ENCODE measurements at places on chromosomes 6 and 20.

GRCh38 chr6:33191383-33192104, 723 bp downstream of the COL11A2 start:
- no peak for DNase-seq

GRCh38 chr6:118280210-118280609, 267.9 kb upstream of the PLN start:
- DNase-seq, result no peak

- DNase-seq, result no peak
Measured at GRCh38 chr6:95294043-95294442, 283.3 kb upstream of the MANEA start.

DNA sequence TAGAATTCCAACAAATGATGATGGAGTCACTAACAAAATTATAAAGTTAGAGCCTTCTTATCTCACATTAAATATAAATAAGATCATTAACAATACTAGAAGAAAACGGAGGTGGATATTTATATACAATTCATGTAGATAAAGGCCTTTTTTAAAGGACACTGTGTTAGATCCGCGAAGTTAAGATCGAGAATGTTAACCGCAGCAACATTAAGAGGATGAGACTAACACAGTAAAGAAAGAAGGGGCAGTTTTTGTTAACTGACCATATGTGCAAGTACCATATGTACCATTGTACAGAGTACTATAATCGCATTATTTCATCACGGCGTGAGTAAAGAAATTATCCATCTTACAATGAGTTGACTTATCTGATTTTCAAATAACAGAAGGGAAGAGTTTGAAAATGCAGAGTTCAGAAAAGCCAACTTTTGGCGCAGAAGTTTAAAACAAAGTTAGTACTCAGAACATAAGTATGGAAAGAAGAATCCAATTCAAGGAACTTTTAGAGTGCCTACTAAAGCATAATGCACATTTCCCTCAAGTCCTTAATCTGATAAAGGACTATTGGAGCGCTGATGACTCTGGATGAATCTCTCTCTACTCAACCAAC, 1.4 kb downstream of the FBXL4 start:
- no peak for DNase-seq

DNA sequence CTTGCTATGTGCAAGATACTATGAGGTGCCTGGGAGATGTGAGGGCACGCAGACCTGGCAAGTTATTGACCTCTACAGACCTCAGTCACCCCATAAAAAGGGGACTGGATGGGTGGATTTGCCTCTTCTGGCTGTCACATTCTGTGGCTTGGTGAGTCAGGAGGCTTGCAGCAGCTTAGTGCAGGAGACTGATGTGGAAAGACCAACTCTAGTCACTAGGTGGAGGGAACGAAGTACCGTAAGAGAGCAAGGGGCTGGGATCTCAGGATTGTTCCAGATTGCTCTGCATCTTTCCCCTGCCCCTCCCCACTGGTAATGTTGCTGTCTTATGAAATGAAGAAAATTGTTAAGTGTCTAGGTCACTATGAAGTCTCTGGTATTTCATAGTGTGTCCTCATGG, 3.3 kb downstream of the MAPRE1 start:
- DNase-seq, result peak; percentile 5

- DNase-seq, result peak; percentile 45
Measured at GRCh38 chr20:23515250-23515939, 24.5 kb downstream of the CST8 start.

GRCh38 chr6:133242637-133243585, 1.8 kb downstream of the EYA4 start:
- no peak for DNase-seq

DNA sequence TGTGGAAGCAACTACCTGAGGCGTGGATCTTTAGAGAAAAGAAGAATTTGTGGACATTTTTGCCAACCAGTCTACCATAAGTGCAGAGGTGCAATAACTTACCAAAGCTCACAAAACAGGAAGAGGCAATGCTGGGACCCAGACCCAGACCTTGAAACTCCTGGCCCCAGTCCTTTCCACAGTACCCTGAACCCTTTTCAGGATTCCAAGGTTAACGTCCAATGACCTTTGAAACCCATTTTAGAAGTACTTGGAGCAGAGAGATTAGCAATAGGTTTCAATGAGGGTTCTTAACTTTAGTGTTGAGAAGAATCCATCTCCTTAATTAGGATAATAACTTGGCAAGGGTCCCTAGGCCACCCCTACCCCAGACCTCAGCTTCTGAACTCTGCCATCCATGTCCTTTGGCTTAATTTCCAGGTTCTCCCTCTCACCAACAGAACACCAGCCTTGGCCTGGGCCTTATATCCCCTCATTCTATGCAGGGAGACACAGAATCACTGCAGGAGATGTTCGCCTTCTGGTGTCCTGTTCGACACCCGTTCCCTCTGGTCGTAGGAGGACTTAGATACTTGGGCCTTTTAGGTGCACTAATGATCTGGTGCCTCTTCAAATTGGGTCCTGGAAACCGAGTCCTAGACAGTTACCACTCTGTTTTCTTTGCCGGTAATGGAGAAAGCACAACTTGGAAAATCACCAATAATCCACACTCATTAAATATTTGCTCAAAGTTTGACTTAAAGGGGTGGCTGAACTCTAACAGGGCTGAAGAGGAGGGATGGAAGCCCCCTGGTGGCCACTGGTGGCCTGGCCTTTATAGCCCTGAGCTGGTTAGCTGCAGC, 40.6 kb downstream of the ISM1 start:
- DNase-seq, result no peak

DNA sequence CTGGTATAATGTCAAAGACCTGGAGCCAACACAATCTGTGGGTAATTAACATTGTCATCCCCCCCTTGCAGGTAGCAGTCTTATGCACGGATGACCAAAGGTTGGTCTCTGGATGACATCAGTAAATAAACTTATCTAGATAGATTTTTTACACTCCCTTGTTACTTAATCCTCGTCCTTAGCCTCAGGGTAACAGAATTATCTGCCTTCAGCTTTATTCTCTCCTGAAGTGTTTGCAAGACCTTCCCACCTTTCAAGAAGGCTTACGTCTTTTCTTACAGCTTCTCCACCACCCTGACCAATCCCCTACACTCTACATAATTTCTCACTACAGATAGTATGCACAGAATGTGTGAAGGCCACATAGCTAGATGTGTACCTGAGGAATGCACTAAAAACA, 434.8 kb upstream of the HTR1E start:
- no peak for DNase-seq

DNA sequence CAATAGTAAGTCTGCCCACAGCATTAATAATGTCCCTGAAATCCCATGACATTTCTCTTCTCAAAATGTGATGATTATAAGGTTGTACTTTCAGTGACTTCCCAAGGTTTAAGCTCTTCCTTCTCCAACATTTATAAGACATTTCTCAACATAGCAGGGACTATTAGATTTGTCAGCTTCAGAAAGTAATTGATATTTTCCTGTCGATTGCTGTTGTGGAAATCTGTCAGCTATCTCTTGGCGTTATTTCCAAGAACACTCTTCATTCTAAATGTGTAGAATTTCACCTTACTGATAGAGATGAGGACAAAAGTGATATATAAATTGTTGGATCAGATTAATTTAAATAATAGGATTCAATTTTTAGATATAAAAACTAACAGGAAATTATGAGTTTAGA, 149.7 kb upstream of the IMPG1 start:
- DNase-seq, result no peak

GRCh38 chr6:46687619-46688097, at the start of gene TDRD6:
TSS of gene TDRD6 (plus strand) at chr6:46687885. CDS start at chr6:46688129, 244 bp downstream.
- no peak for DNase-seq

DNA sequence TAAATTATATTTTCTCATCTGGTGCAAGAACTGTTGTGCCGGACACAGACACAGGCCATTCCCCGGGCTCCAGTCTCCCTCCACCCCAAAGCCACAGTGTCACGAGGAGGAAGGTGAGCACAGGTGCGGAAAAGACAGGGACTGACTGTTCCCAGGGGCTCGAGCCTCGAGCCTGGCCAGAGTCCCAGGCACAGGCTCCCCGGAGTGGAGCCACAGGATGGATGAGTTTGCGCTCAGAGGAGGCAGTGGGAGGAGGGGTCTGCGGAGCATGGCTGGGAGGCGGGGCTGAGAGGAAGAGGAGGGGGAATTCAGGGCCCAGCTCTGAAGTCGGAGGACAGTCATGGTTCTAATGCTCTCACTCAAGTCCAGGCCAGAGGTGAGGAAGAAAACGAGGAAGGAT, 284.8 kb downstream of the SMOC2 start:
- DNase-seq, result no peak

DNA sequence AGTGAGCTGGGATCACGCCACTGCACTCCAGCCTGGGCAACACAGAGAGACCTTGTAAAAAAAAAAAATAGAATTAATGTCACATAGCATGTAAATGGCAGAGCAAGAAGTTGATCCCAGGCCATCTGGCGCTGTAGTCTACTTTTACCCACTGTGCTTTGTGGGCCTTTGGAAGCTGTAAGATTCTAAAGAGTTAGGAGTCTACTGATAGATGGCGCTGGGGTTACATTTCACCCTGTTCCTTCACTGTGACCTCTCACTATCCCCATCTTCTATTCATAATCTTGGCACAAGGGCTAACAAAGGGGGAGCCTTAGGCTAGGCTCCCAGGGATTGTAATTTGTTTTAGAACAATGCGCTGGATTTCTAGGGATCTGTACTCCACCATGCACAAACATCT, 24.4 kb downstream of the SIRPD start:
- no peak for DNase-seq

DNA sequence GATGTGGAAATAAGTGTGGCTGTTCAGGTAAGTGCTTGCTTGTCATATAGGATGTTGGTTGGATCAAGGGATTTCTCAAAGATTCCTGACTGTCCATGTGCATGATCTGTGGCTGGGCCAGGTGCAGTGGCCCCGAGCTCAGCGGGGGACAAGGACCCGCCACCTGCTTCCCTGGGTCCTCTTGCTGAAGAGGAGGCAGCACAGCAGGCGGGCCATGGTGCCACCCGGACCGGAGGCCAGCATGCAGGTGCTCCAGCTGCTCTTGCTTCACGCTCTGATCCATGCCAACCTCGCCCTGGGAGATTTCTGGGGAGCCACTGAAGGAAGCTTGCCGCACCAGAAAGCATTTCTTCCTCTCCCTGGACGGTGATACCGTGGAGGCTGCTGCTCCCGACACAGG, 173.8 kb downstream of the HIVEP2 start:
- no peak for DNase-seq

DNA sequence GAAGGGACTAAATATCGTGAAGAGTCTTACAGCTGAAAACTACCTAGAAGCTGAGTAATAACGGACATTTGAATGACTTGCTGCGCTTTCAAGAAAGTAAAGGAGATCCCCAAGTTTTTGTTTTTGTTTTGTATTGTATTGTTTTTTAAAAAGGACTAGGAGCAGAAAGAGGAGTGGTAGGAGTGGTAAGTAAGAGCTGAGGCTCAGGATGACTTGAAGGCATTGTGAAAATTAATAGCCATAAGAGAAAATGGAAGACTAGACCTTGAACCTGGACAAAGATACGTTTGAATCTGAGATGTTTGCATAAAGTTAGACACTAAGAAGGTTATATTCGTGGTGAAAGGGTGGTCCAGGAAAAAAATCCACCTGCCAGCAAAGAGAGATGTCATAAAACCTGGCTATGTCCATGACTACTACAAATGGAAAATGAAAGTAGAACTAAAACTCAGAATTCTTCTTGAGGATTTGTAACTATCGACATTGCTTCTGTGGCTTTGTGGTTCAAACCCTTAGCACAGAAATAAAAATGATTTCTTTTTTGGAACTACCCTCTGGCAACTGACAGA, 824.8 kb upstream of the FLRT3 start:
- no peak for DNase-seq

DNA sequence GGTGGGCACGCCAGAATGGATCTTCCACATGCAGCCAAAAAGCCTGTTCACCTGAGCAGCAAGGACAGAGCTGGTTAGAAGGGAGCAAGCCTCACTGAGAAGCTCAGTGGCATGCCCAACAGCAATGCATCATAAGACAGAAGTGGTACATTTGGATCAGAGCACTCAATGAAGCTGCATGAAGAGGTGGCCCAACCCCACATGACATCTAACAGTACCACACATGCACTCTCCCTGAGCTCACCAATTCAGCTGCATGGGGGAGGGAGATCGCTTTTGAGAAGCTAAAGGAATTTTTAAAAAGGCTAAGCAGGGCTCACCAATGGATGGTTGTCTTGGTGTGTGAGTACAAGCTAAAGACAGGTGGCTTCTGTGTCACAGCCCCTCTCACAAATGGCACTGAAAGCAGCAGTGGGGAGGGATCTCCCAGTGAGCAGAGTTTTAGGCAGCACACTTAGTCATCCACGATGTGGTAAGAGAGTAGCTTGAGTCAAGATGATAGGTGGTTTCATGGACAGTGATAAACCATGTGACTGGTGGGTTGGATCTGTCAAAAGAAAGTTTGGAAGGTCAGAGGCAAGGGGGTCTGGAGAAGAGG, 166.6 kb upstream of the TAB2 start:
- no peak for DNase-seq

- no peak for DNase-seq
Measured at GRCh38 chr6:144006736-144007477, 1.2 kb downstream of the PLAGL1 start.

- DNase-seq, result no peak
Measured at GRCh38 chr20:52313341-52313963, 121.9 kb upstream of the ZFP64 start.

Data from amniotic stem cell (primary cell).